ENCODE measurements at places on chromosomes 16 and 17.

- DNase-seq, result no peak
These were observed 14.4 kb downstream of the TTC19 start for GRCh38 chr17:16013943-16014407.

DNA sequence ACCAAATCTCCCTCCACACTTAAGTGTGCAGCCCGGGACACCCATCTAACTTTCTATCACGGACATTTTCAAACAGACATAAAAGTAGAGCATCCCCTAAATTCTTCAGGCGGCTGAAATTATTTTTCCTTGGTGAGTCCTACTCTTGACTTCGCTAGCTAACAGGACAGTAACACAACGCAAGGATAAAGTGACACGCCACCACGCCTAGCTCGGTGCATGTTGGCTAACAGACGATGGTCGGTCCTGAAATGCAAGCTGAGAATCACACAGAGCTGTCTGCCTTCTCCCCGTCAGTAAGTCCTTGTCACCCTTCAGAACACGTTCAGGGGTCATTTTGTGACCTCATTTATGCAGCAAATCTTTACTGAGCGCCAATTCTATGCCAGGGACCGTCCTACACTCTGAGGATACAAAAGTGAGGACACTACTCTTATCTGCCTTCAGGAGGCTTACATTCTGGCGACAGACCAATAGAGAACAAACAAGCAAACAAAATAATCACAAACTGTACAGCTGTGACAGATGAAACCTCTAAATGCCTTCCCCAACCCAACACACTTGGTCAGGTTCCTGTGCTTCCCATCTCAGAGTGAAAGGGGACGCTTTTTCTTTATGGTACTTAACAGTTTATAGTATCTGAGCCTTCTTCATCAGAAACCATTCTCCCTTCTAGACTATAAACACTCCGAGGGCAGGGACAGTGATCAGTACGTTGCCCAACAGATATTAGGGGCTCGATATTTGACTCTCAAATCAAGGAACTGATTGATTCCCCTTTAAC is 1.3 kb downstream of the NTAN1 start:
- DNase-seq, result peak; percentile 24

- DNase-seq, result peak; percentile 64
These were observed 30.5 kb downstream of the HS3ST2 start for GRCh38 chr16:22844416-22844815.

DNA sequence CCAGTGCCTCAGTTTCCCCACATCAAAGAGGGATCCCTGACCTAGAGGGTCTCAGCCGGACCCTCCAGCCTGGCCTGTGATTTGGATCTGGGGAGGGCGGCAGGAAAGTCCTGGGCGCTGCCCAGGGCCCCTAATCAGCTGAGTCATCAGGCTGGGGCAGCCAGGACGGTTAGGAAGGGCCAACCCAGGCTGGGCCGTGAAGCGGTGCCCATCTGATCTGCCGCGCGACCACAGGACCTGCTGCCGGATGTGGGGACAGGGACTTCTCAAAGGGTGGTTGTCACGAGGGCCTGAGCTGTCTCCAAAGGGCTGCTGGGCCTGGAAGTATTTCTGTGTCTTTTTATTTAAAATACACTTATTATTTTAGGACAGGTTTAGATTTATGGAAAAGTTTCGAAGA is 4.4 kb downstream of the TPSAB1 start:
- peak; percentile 67 for DNase-seq

DNA sequence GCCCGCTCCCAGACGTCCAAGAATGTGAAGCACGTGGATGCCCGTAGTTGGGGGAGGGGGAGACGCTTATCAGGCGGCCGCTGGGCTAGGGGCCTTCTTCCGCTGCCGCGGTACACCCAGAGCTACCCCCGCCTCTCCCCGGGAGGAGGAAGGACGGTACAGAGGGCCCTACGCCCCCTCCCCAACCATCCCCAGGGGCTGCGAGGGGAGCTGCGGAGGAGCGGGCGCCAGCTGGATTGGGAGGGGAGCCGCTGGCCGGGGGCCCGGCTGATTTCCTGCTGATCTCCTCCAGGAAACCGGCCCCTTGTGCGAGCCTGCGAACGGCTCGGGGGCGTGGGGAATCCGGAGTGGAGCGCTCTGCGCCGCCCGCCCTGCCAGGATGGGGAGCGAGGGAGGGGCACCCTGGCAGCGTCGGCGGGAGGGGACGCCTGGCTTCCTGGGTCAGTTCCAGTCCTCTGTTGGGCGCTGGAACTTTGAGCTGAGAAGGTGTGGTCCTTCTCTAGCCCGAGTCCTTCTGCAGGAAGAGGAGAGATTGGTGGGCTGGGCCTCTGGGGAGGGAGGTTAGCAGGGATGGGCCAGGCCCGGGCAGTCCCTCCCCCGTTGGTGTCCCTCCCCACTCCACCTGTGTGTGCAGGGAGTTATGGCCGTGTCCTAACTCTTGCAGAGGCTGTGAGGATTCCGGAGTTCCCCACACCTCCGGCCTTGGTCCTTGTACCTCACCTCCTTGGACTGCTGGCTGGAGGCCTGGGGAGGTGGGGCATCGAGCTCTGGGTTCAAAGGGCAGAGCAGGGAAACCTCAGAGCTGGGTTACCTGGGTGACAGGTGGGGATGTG is 19.2 kb downstream of the GJD3 start:
- no peak for DNase-seq

GRCh38 chr16:20614186-20615141 is 38.3 kb upstream of the ACSM2B start:
- DNase-seq, result no peak

- DNase-seq, result peak; percentile 14
These were observed 265.8 kb upstream of the TNRC6C start for GRCh38 chr17:77692571-77693161.

DNA sequence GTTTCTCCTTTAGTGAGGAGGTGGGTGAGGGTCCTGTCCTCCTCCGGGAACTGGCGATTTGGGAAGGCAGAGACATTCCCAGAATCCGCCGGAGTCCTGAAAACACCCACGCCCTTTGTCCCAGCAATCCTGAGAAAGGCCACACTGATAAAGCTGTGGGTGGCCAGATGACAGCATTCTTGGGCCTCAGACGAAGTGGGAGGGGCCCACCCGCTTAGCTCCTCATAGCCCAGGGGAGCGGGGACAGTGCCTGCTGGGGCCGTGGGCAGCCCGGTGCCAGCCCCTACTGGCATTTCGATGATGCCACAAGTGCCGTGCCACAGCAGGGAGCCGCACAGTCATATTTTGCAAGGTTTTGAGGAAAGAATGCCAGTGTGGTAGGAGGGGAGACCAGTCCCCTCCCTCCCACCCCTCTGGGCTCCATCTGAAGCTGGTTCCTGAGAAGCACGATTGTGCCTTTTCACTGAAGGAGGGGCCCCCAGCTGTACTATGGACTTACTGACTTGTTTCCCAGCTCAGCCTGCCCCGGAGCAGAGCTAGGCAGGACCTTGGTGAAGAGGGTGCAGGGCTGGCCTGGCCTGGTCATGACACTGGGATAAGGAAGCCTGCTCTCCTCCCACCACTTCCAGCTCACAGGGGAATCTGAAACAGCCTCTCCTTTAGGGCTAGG is 20.9 kb upstream of the MPRIP start:
- DNase-seq, result no peak

- no peak for DNase-seq
These were observed 5.3 kb downstream of the CEP295NL start for GRCh38 chr17:78897664-78898047.

DNA sequence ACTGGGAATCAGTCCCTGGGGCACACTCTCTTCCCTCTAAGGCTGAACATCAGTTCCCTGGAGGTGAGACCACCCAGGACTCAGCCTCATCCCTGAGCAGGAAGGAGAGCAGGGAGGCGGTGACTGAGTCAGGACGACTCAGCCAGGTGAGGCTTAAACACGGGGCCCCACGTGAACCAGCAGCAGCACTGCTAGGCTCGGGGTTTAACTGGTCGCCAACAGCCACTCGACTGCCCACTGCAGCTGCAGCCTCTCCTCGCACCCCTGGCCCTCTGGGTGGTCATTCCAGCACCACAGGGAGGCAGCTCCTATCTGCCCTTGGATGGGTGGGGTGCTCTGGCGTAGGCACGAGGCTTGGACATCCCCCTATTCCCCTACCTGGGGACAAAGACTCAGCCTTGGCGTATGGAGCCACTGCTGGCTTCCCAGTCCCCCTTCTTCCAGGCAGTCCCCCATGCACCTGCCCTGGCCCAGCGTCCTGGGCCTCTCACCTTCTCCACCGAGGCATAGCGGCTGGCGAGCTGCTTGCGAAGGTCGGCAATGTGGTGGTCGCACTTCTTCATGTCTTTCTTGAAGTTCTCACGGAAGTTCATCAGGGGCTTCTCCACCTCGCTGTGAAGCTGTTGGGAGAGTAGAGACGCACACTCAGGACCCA is 21.2 kb upstream of the RCVRN start:
- DNase-seq, result no peak

DNA sequence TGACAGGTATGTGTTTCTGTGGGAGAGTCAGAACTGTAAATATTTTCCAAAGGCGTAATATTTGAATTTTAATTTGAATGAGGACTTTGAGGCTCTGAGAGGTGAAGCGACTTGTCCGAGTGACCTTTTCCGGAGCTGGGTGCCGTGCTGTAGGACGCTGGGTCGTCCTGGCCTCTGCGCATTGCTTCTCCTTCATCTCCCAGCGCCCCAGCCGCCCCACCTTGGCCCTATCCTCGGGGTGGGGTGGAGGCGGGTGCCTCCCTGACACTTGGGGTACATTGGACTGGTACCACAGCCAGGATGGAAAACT is 147.8 kb downstream of the SPECC1 start:
- no peak for DNase-seq

DNA sequence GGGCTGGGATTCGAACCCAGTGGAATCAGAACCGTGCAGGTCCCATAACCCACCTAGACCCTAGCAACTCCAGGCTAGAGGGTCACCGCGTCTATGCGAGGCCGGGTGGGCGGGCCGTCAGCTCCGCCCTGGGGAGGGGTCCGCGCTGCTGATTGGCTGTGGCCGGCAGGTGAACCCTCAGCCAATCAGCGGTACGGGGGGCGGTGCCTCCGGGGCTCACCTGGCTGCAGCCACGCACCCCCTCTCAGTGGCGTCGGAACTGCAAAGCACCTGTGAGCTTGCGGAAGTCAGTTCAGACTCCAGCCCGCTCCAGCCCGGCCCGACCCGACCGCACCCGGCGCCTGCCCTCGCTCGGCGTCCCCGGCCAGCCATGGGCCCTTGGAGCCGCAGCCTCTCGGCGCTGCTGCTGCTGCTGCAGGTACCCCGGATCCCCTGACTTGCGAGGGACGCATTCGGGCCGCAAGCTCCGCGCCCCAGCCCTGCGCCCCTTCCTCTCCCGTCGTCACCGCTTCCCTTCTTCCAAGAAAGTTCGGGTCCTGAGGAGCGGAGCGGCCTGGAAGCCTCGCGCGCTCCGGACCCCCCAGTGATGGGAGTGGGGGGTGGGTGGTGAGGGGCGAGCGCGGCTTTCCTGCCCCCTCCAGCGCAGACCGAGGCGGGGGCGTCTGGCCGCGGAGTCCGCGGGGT is at the start of gene CDH1:
TSS of gene CDH1 (plus strand) at position 247 of the 684 bp plus-strand sequence. CDS start at position 371, 124 bp downstream.
- DNase-seq, result no peak

GRCh38 chr16:30820952-30821421 is 34.0 kb upstream of the ZNF629 start:
- no peak for DNase-seq

- DNase-seq, result no peak
These were observed 172.8 kb downstream of the RBFOX3 start for GRCh38 chr17:79438058-79438457.

DNA sequence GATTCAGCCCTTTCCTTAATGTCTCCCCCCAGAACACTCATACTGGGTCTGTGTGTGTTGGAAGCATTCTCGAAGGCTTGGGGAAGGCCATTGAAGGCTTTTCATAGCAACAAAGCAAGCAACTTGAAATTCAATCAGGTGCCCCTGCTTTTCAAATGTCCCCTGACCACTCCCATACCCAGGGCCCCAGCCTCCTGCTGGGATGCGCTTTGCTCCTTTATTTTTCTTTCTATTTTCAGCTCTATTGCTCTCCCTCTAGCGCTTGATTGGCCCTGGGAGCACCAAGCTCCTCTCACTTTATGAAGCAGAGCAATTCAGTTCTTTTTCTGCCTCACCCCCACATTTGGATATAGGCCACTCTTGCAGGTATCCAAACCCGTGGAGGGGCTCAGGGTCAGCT is 92.0 kb downstream of the WSCD1 start:
- no peak for DNase-seq

DNA sequence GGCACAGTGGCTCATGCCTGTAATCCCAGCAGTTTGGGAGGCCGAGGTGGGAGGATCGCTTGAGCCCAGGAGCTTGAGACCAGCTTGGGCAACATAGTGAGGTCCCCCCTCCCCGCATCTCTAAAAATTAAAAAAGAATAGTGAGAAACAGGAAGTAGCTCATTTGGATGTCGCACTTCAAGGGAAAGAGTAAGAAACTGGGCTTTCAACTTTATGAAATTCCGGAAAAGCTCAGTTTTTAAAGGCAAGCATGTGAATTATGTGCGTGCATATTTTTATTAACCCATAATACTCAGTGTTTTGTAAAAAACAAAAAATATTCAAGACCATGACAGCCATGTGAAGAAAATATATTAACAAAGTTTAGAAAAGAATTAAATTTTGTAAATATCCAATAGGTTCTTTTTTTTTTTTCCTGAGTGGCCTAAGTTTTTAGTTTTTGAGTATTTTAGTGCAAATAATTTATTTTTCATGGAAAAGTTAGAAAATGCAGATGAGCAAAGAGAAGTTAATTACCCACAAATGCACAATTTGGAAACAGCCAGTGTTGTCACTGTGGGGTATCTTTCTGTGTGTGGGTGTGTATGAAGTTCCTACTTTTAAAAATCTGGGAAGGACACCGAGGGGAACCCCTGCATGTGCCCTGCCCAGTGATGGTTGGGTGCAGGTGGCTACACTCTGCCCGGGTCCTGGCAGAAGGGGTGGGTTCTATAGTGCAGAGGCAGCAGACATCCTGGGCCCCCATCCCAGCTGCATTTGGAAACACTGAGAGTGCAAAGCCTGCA is 40.0 kb downstream of the CIBAR2 start:
- DNase-seq, result peak; percentile 46

GRCh38 chr17:45061606-45062205 is 589 bp downstream of the NMT1 start:
- DNase-seq, result no peak

GRCh38 chr16:84291226-84291625 is 3.5 kb upstream of the WFDC1 start:
- no peak for DNase-seq
